ENCODE measurements at places on chromosomes 5 and 9.

DNA sequence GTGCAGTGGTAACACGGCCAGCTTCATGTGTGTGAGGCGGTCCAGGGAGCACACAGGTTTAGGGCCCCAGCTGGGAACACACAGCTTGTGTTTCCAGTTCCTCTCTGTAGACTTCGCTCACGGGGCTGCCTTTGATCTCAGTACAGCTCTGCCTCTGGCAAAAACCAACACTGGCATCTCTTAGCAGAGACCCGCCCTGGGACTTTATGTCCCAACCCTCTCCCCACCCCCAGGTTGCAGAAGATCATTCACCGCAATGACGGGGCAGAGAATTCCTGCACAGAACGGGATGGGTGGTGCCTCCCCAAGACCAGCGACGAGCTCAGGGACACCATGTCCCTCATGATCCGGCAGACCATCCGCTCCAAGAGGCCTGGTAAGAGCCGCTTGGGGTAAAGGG lies 5.2 kb upstream of the CEL start:
- DNase-seq, result no peak

- no peak for DNase-seq
These were observed 50.0 kb upstream of the RAI14 start for GRCh38 chr5:34606101-34606500.

- no peak for DNase-seq
These were observed 75.6 kb upstream of the PRSS3 start for GRCh38 chr9:33719581-33720374.

- peak; percentile 24 for DNase-seq
These were observed 11.7 kb upstream of the EXOSC2 start for GRCh38 chr9:130681769-130682420.

DNA sequence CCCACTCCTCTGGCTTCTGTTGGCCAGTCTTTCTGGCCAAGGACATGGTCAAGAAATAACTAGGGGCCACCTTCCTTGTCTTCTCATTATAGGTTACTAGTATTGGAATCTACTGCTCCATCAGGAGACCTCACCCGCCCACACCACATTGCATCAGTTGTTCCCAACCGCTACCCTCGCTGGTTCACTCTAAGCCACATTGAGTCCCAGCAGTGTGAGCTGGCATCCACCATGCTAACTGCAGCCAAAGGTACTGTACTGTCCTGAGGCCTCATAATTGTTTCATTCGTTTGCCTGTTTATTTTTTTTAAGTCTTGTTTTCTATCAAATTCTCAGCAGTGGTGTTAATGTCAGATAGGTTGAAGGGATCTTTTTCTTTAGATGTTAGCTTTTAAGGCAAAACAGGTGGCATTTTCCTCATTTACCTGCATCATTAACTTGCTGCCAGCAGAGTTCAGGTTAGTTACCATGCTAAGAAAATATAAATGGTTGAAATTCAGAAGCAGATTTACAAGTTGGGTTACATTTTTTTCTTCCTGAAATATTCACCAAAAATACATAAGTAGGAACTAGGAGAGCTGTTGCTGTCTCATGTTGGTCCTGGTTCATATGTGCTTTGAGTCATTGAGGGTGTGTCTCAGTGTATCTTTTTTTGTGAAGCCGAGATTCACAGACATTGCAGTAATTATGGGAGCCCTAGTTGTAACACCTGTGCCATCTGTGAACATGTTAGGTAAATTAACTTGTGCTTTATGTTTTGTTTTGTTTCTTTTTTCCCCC lies 206.9 kb downstream of the ZSWIM6 start:
- DNase-seq, result no peak

- no peak for DNase-seq
These were observed 869.6 kb downstream of the MAT2B start for GRCh38 chr5:164375051-164375450.

GRCh38 chr5:10632110-10632761 lies 68.4 kb downstream of the ANKRD33B start:
- peak; percentile 88 for DNase-seq

DNA sequence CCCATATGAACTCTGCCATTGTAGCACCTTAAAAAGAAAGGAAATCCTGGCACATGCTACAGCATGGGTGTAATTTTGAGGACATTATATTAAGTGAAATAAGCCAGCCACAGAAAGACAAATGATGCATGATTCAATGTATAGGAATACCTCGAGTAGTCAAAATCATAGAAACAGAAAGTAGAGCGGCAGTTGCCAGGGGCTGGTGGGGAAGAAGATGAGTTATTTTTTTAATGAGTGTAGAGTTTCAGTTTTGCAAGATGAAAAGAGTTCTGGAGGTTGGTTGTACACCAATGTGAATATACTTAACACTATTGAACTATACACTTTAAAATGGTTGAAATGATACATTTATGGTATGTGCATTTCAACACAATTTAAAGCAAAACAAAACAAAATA lies 133.0 kb downstream of the ZDHHC21 start:
- no peak for DNase-seq

- peak; percentile 34 for DNase-seq
These were observed 113.4 kb downstream of the TLE1 start for GRCh38 chr9:81575956-81576355.

DNA sequence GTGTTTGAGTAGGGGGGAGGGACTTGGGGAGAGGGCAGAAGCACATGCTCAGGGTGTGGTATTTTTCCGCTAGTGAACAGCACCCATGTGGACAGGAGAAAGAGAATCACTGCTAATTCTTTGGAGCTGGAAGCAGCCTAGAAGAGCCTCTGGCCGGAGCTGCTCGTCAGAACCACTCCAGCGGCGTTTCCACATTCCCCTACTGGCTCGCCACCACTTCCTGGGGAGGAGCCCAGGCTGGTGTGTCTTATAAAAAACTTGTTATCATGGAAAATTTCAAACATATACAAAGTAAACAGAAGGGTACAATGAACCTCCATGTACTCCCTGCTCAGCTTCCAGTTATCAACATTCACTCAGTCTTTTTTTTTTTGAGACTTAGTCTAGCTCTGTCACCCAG lies 26.7 kb downstream of the LHX2 start:
- no peak for DNase-seq

DNA sequence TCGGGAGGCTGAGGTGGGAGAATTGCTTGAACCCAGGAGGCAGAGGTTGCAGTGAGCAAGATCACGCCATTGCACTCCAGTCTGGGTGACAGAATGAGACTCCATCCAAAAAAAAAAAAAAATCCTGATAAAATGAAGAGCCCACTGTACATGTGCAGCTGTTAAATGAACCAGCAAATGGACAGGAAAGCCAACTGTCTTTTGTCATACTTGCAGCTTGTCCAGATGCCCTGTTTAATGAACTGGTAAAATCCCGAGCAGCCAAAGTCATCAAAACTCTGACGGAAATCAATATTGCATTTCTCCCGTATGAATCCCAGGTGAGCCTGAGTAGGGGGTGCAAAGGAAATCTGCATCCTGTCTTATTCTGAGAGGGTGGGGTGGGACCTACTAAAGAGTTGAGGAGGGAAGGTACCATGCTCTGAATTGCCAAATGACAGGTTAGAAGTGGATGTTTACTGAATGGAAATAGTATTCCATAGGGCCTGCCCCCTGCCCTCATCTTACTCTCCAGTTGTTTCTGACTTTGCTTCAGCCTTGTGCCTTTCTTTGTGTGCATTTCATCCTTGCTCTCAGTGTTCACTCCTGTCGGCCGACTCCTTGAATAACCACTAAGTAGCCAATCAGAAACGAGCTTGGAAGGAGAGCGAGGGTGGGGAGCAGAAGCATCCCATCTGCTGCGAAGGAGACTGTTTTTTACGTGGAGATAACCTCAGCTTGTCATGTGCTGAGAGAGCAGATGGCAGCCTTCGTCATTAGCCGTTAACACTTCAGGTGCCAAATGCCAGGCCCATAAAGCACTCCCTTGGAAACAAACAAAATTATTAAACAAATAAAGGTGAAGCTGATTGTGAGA lies 45.7 kb upstream of the CFAP157 start:
- DNase-seq, result no peak

GRCh38 chr5:124596595-124597421 lies 149.6 kb downstream of the ZNF608 start:
- DNase-seq, result peak; percentile 51

DNA sequence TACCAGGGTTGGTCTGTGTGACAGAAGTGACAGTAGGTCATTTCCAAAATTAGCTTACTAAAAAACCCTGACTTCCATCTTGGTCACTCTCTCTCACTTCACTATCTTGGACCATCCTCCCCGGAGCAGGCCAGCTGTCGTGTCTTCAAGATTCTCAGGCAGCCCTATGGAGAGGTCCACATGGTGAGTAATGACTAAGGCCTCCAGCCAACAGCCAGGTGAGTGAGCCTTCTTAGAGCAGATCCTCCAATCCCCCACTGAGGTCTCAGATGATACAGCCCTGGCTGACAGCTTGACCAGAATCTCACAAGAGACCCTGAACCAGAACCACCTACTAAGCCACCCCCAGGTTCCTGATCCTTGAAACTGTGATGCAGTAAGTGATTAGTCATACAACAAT lies 92.0 kb downstream of the DCP2 start:
- DNase-seq, result no peak

DNA sequence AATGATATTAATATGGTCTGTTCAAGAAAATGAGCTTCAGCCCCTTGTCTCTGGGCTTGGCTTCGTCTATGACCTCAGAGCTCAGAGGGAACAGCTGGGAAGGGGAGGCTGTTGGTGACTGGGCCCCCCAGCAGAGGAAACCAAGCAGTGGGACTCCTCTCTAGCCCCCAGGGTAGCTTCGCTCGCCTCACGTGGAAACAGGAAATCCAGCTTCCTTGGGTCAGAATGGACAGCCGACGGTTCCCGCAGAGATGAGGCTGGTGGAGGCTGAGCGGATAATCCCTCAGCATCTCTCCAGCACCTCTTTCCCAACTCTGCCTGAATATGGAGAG lies 37.2 kb upstream of the ICE1 start:
- no peak for DNase-seq

DNA sequence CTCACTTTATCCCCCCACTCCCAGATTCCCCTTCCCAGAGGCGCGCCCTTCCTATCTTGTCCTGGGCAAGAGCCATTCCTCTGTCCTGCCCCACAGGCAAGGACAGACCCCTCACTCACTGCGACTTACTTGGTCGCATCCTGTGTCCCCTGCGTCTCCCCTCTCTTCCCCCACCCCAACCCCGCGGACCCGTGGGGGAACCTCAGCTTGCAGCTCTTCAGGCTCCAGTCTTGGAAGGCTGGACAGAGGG lies 542 bp downstream of the GGTA1 start:
- no peak for DNase-seq

DNA sequence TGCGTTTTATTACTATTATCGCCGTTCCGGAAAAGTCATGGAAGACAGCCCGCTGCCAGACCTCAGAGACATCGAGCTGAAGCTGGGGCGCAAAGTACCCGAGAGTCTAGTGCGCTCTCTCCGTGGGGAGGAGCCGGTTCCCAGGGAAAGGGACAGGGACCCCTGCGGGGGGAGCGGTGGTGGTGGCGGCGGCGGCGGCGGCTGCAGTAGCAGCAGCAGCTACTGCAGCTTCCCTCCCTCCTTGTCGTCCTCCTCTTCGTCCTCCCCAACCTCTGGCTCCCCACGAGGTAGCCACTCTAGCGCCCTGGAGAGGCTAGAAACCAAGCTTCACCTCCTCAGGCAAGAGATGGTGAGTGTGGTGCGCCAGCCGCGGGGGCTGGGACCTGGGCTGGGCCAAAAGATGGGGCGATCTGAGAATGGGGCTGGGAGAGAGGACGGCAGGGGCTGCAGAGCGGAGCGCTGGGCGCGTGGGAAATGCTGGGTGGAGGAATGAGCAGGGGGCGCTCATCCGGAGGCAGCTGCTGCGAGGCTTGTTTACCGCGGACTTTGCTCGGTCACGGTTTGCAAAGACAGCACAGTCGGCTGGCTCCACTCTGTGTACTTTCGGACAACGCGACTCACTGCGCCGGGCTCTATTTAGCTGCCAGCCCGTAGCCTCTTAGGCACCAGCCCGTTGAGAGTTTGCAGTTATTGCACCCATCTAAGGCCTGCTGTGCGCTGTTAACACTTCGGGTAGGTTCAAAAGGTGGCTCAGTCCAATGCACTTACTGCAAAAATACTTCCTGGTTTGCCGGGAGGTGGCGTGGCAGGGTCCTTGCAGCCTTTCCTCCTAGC lies 1.1 kb downstream of the LURAP1L start:
- DNase-seq, result peak; percentile 27

GRCh38 chr9:127356906-127357305 lies 40.1 kb upstream of the SLC2A8 start:
- DNase-seq, result no peak

- no peak for DNase-seq
These were observed 251.2 kb upstream of the IRX4 start for GRCh38 chr5:2133936-2134335.

GRCh38 chr9:130264414-130265350 lies 878 bp upstream of the HMCN2 start:
- DNase-seq, result no peak

DNA sequence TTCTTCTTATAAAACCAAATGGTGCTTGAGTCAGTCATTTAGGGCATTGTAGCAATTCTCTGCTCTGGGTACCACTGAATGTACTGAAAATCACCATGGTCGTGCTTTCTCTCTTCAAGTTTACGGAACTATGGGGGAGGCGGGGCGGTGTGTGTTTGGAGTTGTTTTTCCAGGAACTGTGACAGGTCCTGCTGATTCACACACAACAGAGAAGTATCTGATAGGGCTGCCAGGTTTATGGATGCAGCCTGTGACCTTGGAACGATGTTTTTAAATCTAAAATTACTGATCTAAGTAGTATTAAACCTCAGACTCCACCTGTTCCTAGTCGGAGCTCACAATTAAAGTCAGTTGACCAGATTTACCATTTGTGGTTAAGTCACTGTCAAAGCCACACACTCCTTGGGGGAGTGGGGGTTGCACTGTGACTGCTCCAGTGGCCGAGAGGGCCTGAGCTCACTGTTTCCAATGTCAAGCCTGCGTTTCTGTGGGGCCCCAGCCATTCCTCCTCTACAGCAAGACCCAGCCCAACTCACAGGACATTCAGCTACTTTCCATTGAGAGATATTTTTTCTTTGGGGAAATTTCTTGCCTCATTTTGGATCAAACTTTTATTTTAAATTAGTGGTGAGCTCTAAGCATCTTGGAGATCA lies 44.4 kb downstream of the GADD45G start:
- DNase-seq, result no peak

GRCh38 chr5:28226407-28226806 lies 1188.0 kb upstream of the CDH9 start:
- no peak for DNase-seq

DNA sequence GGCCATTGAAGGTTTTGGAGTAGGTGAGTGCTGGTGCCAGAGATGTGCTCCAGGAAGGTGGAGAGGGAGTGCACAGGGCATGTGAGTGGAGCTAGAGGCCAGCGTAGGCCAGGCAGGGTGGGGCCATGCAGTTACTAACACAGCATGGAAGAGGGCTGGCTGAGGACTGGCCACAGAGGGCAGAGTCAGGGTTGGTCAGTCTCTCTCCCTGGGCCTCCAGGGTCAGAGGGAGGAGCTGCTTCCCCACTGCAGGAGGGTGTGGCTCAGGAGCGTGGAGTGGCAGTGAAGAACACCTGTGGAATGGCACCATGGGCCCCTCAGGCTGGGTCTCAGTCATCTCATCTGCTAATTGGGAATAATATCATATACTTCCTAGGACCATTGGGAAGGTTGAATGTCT lies 167.7 kb downstream of the MACROH2A1 start:
- no peak for DNase-seq

DNA sequence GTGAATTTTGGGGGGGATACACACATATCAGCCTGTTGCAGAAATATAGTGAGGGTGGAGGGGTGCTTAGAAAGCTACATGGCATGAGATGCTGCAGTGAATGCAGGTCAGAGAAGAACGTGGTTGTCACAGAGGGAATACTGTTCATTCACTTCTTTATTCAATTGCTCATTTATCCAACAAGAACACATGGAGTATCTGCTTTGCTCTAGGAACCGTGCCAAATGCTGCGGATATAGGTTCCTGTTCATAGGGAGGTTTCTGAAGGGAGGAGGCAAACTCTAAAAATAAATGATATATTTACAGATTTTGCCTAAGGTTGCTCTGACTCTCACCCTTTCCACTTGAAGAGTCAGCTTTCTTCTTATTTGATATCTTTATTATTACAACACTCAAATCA lies 444.3 kb upstream of the CLINT1 start:
- no peak for DNase-seq

All from MV-4-11 (cell line).